ENCODE measurements at places on chromosomes 11 and 22. TPM values are rescaled to one million over a fixed set of nuclear protein-coding genes. Genes with fewer than 3 reads are reported as not detected.

Gene ANO9
- not detected for total RNA-seq

Gene JAML
- not detected for total RNA-seq

Gene GAB4
- not detected for total RNA-seq

Gene UBQLNL
- 0.15 TPM for total RNA-seq

Gene NCF4
- not detected for total RNA-seq

Gene STX3
- total RNA-seq, result 20.2 TPM

Gene PIWIL4
- 4.1 TPM for total RNA-seq

Gene GUCY1A2
- 0.29 TPM for total RNA-seq

Gene RFPL3
- not detected for total RNA-seq

Gene PKNOX2
- total RNA-seq, result 0.73 TPM

Gene SLC35F2
- total RNA-seq, result 8.1 TPM

Gene OR4S1
- not detected for total RNA-seq

Gene FAM180B
- not detected for total RNA-seq

Gene SHANK3
- total RNA-seq, result 1.5 TPM

Data from smooth muscle cell of trachea (primary cell).